Left ventricle myocardium inferior (tissue), 1 donor: ENCODE measurements at places on chromosomes 1 and 21.

DNA sequence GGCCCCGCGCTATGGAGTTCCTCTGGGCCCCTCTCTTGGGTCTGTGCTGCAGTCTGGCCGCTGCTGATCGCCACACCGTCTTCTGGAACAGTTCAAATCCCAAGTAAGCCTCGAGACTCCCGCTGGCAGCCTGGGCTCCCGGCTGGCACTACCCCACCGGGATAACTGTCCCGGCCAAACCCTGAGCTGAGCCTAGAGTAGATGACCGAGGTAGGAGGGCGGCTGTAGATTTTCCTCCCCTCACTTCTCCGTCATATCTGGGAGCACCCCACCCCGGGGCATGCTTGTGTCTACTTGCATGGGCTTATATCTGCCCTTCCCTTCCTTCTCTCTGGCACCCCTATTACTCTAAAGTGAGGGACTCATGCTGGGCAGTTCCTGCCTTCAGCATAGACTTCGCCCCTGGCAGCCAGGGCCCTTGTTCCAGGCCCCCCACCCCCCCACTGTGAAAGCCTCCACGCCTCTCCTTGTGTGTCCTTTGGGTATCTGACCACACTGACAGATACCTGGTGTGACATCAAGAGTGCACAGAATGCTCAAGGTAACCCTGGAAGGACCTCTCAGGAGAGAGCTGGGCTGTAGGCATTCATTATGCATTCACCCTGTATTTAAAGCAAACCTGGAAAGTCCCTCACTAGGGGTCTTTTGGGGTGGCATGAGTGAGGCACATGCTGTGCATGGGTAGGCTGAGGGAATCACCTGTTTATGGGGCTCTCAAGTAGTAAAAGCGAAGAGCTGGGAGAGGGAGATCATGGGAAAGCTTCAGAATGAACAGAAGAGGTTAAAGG is 485 bp downstream of the EFNA1 start:
- DNase-seq: no peak

DNA sequence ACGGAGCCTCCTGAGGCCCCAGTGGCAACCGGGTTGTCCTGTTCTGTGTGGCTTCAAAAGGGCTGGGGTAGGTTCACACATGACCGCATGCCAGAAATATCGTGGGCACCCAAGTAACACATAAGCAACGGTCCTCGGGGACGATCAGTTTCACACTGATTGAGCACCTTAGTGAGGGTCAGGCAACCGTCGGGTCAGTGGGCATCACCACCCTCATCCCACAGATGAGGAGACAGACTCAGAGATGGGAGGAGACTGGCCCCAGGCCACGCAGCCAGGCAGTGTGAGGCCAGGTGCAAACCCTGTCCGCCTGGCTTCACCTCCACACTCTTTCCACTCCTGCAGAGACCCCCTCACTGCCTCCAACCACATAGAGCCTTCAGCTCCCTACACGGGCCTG is 309.8 kb downstream of the MATN1 start:
- DNase-seq: no peak

GRCh38 chr1:97767381-97767780 is 153.5 kb downstream of the DPYD start:
- DNase-seq: no peak

DNA sequence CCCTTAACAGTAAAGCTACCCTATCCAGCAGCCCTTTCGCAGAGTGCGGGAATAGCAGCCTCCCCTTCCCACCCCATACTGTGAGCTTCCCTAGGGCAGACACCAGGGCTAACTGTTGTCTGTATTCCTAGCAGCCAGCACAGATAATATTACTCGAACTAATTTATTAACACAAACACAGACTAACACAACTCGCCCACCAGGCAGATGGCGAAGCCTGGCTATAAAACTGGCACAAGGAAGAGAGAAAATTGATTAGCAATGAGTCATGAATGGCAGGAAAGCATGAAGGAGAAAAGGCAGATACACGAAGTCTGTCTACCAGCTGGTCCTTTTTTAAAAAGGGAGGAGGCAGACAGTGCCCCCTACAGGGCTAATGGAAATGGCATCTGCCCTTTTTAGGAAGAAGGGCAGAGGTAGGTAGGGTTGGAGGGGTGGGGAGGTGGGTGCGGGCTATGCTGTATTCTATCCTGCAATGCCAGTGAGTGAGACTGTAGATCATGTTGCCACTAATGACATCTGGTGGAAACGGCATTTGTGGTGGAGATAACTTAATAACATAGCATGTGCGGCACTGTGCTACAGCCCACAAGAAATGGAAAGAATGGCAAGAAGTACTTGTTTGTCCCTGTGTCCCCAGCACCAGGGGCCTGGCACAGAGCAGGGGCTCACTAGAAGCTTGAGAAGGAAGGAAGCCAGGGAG is 30.6 kb upstream of the CTPS1 start:
- no peak for DNase-seq

GRCh38 chr1:113453771-113454083 is 63.4 kb downstream of the MAGI3 start:
- DNase-seq: no peak

- no peak for DNase-seq
Observed at GRCh38 chr1:27316860-27317259, 5.1 kb upstream of the TMEM222 start.

GRCh38 chr1:43799656-43800635 is 92.6 kb downstream of the ST3GAL3 start:
- DNase-seq: no peak

DNA sequence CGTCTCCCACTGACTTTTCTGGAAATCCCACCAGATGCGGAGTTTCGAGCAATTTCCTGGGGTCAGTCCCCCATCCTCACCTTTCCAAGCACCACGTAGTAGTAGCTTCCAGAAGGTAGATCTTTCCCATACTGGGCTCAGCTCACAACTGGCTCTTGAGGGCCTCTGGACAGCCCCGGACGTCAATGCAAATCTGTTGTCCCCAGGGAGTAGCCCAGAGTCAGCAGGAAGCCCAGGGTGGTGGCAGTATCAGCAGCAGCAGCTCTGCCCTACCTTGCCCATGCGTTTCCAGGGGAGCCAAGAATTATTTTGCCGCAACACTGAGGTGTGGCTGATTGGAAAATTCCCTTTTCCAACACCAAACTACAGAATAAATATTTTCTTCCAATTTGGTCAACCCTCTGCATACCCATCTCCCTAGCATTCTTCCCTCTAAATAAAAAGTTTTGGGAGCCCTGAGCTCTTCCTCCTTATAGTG is 70.3 kb downstream of the CD46 start:
- no peak for DNase-seq

DNA sequence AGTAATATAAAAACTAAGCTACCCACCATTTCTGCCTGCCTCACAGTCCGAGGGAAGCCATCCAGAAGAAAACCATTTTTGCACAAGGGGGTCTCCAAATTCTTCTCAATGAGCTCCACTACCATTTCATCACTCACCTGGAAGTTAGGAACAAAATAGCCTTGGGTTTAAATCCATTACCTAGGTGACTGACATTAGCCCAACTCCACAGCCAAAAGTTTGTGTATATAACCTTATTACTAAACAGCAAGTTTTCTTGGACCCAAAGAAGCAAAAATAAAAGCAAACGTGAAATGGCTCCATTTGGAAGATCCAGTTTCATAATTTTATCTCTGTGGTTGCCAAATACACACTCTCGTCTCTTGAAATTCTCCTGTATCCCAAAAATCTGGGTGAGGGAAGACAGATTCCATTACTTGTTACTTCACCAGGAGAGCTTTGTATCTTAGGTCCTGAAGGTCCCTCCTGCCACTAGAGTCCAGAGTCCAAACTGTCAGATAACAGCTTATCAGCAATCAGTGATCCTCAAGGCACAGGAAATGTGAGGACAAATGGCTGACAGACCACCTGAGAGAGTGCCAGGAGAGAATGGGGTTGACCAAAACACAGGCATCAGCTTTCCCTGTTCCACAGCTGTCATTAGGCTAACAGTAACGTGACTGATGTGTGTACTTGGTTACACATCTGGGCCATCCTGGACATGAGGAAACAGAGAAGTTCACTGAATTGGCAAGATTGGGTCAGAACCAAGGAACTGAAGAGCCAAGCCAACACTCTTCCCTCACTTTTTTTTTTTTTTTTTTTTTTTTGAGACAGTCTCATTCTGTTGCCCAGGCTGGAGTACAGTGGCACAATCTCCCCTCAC is 14.9 kb downstream of the AK2 start:
- no peak for DNase-seq

- no peak for DNase-seq
Observed at GRCh38 chr1:219472596-219472995, 140.3 kb downstream of the ZC3H11B start.

- DNase-seq: no peak
Observed at GRCh38 chr1:3209201-3209600, 140.2 kb downstream of the PRDM16 start.

GRCh38 chr1:54355931-54356679 is 50.1 kb downstream of the SSBP3 start:
- no peak for DNase-seq

- no peak for DNase-seq
Observed at GRCh38 chr1:38169121-38169520, 122.5 kb upstream of the POU3F1 start.

DNA sequence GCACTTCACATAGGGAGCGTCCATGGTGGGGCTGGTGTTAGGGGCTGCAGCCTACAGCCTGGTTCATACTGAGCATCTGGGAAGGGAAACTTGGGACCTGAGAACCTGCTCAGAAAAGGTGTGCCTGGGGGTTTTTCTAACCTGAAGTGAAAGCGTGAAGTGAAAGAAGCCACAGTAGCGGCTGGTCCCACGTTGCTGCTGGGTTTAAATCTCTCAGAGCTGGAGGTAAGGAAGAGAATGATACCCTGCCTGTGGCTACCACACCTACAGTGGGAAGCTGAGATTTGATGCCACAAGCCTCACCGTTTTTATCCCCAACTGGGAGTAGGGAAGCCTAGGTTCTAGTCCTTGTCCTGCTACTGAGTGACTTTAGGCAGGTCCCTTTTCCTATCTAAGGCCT is 21.0 kb upstream of the FUCA1 start:
- DNase-seq: no peak

DNA sequence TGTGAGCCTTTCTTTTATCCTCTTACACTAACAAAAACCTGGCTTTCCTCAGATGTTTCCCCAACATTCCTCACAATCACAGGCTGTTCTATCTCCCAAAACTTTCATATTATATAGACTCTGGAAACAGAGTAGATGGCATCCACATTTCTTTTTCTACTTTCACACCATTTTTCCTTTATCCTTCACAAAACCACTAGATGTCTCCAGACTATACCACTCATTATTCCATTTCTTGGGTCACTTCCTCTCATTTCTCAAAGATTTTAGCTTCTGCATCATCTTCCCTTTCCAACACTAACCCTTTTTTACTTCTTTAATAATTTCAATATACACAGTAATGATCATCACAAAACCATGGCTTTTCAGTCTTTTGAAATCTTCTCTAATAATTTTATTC is 286.0 kb upstream of the DEPDC1 start:
- DNase-seq: no peak

- no peak for DNase-seq
Observed at GRCh38 chr1:201191653-201192260, 1.1 kb downstream of the IGFN1 start.

GRCh38 chr1:162966613-162967012 is 102.5 kb upstream of the RGS4 start:
- DNase-seq: no peak

DNA sequence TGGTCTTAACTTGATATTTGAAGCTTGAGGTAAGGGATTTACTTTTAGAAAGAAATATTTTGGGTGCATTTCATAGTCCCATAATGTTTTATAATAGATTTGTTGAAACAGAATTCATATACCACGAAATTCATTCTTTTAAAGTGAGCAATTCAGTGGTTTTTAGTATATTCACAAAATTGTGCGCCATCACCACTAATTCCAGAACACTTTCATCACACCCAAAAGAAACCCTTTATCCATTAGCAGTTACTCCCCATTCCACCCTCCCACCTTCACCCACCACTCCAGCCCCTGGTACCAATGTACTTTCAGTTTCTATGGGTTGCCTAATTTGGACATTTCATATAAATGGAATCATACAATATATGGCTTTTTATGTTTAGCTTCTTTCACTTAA is 38.9 kb upstream of the DMRTB1 start:
- DNase-seq: no peak

DNA sequence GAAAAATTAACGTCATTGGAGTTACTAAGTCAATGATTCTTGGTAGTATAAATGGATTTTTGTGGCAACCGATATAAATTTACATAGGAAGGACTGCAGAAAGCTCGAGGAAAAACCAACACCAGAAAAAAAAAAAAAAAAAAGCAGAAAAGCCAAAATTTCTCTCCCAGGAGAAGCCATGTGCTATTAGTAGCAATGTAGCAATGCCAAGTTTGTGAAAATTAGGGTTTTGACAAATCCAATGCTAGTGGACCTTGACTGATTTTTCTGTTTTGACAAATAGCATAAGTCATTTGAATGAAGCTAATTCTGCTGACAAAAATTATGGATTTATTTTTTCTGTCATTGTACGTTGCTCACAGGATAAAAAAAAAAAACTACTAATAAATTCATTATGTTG is 1561.9 kb downstream of the MRPL39 start:
- no peak for DNase-seq

- DNase-seq: no peak
Observed at GRCh38 chr1:55472784-55473183, 257.6 kb upstream of the USP24 start.

DNA sequence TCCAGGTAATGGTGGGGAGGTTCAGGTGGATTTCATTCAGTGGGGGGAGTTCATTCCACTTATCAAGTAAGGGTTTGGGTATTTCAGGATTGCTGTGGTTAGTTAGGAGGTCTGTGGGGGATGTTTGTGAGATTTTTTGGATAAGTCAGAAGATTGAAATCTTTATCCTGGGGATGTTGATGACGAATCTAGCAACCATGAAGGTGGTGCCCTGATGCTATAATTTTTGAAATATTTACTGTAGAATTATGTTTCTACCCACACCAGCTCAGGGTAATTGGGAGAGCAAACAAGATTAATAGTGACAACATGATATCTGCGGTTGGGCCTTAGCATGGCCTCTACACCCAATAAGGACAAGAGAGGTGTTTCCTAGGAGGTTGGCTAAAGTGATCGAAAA is 28.3 kb downstream of the SUCO start:
- DNase-seq: no peak

GRCh38 chr1:210920716-210921694 is 212.9 kb downstream of the KCNH1 start:
- DNase-seq: no peak

- DNase-seq: no peak
Observed at GRCh38 chr21:42745511-42746239, 92.3 kb downstream of the PDE9A start.

- no peak for DNase-seq
Observed at GRCh38 chr1:149928401-149928724, 760 bp upstream of the SF3B4 start.

- no peak for DNase-seq
Observed at GRCh38 chr21:26422138-26422537, 150.9 kb downstream of the CYYR1 start.

DNA sequence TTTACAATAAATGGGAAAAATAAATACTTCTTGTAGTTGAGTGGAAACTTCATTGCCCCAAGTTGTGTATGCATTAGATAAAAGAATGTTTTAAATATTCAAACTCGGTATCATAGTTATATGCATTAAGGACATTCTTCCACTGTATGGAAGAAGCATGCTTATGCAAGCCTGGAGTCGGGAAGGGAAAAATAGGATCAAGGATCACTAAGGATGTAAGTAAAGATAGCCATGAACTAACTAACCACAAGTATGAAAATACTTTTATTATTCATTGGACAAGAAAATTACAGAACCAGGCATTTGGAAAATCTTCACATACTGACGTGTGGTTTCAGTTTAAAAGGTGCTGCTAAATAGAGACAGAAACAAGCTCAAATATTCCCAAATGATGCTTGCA is 26.9 kb upstream of the DPYD start:
- no peak for DNase-seq

- DNase-seq: no peak
Observed at GRCh38 chr1:177890479-177890878, 79.4 kb downstream of the SEC16B start.

GRCh38 chr1:234218078-234218477 is 155.2 kb upstream of the COA6 start:
- DNase-seq: no peak
